Pancreas (tissue), 10 donors: ENCODE measurements at places on chromosomes 3 and 15.

DNA sequence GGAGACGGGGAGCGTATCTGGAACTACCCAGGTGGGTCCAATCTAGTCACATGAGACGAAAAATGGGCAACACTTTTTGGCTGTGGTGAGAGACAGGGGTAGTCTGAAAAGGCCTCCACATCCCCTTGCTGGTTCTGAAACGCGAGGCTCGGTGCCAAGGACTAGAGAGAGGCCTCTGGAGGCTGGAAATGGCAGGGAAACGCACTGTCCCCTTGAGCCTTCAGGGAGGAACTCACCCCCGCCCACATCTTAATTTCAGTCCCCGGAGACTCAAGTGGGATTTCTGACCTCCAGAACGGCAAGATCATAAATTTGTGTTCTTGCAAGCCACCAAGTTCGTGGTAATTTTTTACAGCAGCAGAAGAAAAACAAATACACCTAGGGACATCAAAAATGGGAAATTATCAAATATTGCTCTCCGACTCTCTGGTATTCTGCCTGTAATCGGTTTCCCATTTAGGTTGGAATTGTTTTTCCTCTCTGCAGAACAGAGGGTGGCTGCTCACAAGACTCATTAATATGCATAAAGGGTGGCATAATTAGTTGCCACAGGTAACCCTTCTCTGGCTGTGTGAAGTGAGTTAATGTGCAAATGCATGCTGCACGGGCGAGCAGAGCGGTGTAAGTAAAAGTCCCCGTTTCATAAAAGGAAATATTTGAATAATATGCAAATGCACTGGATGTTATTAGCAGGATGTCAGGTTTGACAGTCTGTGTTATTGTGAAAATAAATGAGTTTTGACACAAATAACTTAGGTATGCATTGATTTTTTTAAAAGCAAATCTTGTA lies 185.7 kb downstream of the ARRDC4 start:
- DNase-seq, result no peak

GRCh38 chr15:45784656-45785055 lies 149.8 kb downstream of the SQOR start:
- no peak for DNase-seq

- DNase-seq, result no peak
Observed at GRCh38 chr15:71773206-71773859, 37.0 kb upstream of the NR2E3 start.

GRCh38 chr3:52923963-52924362 lies 26.6 kb upstream of the STIMATE start:
- DNase-seq, result no peak

GRCh38 chr15:38878926-38879325 lies 314.3 kb upstream of the RASGRP1 start:
- no peak for DNase-seq
